GDM1 (cell line): ENCODE measurements at places on chromosomes 4 and X.

GRCh38 chr4:40340030-40340429 lies 4.9 kb downstream of the CHRNA9 start:
- no peak for DNase-seq

GRCh38 chr4:186017801-186018200 lies 51.2 kb upstream of the TLR3 start:
- no peak for DNase-seq

DNA sequence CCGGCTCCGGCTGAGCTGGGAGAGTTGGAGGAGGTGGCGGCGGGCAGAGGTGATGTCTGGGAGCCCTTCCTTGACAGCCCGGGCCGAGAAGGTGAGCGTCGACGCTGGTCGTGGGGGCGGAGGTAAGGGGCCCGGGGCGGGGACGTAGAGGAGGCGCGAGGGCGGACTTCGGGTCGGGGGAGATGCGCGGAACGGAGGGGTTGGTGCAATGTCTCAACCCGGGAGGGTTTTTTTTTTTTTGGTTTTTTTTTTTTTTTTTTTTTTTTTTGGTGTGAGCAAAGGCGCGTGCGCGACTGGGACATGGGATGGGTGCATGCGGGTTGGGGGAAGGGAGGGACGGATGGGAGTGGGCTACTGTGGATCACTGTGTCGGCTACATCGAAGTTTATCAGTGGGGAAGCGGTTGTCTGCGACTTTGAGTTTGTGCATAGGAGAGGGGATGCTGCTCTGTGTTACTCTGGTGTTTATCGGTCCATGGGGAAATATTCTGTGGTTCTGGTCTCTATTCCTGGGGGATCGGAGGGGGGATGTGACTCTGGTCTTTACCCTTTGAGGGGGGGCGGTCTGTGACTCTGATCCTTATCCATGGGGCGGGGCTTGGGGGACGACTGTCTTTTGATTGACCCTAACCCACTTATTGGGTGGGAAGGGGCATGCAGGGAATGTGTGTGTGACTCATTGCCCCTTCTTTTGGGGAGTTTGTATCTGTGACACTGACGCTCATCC lies 537 bp downstream of the RBM10 start:
- no peak for DNase-seq

DNA sequence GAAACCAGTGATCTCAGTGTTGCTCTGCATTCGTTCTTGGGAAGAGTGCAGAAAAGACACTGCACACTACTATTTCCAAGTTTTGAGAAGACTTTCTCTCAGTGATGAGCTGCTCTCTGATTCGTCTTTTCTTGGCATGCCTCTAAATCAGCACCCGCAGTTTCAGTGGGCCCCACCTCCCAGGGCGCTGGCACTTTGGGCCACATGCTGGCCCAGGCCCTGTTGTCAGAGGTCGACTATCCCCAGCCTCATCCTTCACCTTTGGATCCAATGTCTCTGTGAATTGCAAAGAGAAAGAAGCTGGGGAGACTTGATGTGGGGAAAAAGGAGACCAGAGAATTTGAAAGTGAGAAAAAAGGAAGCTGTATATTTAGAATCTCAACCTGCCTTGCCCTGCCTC lies 644.1 kb upstream of the PITX2 start:
- DNase-seq = no peak

- DNase-seq = no peak
Observed at GRCh38 chr4:52824270-52824602, 37.9 kb upstream of the RASL11B start.

DNA sequence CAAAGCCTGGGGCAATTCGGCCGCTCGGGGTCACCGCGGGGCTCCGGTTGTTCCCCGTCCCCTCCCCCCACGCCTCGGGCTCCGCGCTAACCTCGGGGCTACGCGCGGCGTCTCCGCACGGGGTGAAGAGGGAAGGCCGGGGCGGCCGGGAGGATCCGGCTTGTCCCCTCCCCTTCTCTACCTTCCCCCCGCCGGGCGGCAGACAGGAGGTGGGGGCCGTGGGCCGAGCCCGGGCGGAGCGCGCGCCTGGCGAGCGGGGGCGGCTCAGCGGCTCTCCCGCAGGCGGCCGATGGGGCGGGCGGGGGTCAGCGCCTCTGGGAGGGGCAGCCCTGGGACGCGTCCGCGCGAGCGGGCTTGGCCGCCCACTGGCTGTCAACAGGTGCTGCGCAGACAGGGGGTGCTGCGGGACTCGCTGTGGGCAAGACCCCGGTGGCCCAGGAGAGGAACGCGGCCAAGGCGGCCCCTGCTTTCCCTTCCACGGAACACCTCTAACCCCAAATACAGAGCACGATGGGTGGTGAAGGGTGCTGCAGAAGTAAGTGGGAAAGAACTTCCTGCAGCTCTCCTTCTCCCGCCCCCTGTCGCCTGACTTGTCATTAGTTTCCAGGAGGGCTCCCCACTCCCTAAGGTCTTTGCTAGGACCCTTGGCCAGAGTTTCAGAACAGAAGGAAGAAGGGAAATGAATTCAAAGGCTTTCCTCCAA lies at the start of gene PDGFC:
Gene PDGFC (minus strand): TSS at position 124 of the 703 bp plus-strand sequence. CDS start 896 bp downstream, outside the sequence.
- no peak for DNase-seq

- DNase-seq = no peak
Observed at GRCh38 chr4:119050527-119051090, 85.0 kb upstream of the MYOZ2 start.

DNA sequence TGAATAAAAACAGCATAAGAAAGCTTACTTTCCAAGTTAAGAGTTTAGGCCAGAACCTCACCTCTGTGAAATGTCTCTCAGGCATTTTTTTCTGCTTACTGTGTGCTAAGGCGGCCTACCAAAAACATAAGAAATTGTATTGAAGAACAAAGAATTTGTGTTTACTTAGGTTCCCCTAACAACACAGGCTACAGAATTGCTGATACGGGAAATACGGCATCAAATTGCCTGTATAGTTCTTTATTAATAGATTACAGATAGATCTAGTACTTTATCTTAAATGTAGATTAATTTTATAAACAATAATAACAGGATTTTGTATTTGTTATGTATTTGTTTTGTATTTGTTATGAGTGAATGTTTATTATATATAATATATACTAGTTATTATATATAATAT lies 12.9 kb downstream of the ASIC5 start:
- no peak for DNase-seq

- no peak for DNase-seq
Observed at GRCh38 chrX:47321386-47321785, 49.0 kb upstream of the ZNF157 start.

DNA sequence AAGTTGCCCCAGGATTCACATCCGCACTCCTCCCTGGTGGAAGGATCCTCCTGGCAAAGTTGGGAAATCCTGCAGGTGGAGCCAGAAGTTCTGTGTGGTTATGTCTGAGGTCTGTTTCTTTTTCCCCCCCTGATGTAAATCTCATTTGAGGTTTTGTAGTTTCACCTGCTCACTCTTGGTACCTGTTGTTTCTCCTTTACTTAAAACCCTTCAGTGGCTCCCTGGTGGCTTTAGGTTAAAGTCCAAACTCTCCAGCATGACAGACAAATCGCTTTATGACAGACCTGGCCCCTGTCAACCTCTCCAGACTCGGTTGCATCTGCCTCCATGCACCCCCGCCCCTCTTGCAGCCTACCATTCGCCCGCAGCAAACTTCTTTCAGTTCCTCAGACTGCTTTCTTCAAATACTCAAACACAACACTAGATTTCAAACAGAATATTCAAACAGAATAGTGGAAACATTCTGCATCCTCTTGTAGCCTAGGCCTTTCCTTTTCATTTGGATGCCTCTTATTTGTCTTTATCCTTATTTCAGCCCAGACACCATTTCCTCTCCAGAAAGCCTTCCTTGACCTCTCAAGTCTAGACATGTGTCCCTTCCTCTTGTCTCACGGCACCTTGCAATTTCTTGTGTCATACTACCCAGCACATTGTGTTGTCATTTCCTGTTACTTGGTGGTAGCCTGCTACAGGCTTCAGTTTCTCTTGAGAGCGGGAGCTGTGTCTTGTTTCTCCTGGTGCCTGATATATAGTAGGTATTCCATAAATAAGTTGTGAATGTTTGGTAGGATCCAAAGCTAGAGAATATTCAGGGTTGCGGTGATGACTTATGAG lies 24.8 kb downstream of the IL13RA1 start:
- peak; percentile 12 for DNase-seq

DNA sequence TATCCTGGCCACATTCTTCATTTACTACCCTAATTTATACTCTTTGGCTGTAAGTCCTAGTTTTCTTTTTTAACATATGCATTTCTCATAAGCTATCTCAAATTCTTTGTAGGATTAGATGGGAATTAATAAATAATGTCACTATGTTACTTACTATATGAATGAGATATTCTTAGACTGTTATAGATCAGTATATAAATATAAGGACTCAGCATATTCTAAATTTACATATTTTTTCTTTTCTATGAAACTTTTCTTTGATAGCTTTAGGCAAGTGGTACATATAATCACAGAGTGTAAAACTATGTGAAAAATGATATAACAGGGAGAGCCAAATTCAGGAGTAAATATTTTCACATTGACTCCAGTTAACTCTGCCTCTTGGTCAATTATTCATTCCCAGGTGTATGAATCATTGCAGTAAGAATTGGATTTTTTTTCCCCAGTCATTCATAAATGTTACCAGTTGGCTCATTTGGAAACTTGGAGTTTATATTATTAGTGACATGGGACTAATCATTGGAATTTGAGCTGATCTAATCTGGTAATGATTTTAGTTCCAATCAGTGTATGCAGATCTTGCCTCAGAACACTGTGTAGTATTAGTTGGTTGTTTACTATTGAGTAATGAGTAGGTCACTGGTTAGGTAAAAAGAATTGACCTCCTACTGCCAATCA lies 25.3 kb downstream of the FHIP1A start:
- no peak for DNase-seq

DNA sequence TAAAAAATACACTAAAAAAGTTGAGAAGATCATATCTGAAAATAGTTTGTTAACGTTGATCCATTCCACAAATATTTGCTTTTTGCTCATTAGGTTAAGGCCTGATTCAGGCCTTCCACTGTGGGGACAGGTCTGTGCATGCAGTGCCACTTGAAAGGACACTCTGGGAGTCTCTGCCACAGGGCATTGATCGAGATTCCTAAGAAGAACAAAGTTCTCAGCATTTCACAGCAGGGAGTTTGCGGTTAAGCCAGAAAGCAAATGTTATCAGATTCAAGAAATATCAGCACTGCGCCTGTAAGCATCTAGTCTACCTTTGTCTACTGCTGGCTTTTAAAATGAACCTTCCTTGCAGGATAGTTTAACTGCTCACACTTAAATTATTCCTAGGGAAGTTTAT lies 62.2 kb upstream of the TNIP3 start:
- DNase-seq = no peak

- no peak for DNase-seq
Observed at GRCh38 chr4:36283912-36284465, 2.6 kb downstream of the DTHD1 start.

- no peak for DNase-seq
Observed at GRCh38 chrX:107699616-107700015, 71.3 kb downstream of the PRPS1 start.

GRCh38 chrX:152810403-152810802 lies 20.2 kb downstream of the CETN2 start:
- no peak for DNase-seq

GRCh38 chr4:122588453-122589238 lies 32.2 kb downstream of the IL21 start:
- DNase-seq = no peak

- no peak for DNase-seq
Observed at GRCh38 chrX:10795721-10796120, 175.3 kb upstream of the MID1 start.

DNA sequence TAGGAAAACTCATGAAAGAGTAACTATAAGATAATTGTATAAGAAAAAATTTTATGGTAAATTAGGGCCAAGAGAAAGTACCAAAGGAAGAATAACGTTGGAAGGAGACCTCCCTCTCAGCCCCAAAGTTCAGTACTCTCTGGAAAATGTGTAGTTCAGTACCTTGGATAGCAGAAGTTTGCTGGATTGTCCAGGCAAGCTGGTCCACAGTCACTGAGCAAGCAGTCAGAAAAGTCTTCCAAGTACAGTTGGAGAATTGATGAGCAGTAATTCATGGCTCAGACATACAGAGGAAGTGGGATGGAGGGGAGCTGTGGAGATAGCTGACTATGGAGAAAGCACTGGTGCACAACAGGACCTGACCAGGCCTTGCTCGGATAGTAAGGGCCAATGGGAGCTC lies 598.2 kb upstream of the NDST4 start:
- no peak for DNase-seq
